Neural progenitor cell (in vitro differentiated cells): ENCODE measurements at places on chromosomes 3 and 15.
A peak's percentile ranks its signal among the peaks of the same experiment; 100 is the strongest.

DNA sequence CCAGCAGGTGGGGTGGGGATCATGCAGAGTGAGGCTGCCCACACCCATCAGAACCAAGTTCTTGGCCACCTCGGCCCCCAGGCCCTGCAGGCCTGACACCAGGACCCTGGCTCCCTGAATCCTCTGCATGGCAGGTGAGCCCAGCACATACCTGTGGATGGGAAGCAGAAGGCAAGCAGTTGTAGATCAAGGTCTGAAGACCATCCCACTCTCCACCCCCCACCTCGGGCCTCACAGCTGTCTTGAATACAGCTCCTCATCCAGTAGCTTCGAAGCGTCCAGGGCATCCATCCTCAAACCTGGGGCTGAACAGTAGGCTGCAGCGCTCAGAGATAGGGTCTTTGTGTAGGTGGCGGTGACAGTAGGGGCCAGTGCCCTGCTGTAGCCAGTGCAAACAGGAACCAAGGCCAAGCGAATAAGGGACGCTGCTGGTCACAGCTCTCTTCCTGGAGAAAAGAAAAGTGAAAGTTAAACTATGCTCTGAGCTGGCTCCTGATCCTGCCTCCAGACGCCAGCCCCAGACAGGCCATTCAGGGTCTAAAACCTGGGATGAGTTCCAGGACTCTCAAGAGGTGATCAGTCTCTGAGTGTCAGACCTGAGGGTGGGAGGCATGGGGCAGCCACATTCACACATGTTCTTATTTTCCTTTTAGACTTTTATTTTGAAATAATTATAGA, at the start of gene UBA7:
Gene UBA7 (minus strand): TSS at position 457 of the 678 bp plus-strand sequence. CDS start 166 bp downstream, at position 291.
- H3K27ac ChIP-seq, result no peak within 1 kb of the TSS
- H3K4me1 ChIP-seq, result no peaks in the 10 kb centered on the region
- DNase-seq, result no peak
- no peak within 1 kb of the TSS for H3K4me3 ChIP-seq
- no peaks in the 10 kb centered on the region for H3K27me3 ChIP-seq

- H3K27ac ChIP-seq, result no peak overlapping the region
- DNase-seq, result no peak
- H3K36me3 ChIP-seq, result no peaks in the 10 kb centered on the region
- no peaks in the 10 kb centered on the region for H3K27me3 ChIP-seq
Measured at GRCh38 chr3:120304616-120305015, 19.6 kb upstream of the GPR156 start.

DNA sequence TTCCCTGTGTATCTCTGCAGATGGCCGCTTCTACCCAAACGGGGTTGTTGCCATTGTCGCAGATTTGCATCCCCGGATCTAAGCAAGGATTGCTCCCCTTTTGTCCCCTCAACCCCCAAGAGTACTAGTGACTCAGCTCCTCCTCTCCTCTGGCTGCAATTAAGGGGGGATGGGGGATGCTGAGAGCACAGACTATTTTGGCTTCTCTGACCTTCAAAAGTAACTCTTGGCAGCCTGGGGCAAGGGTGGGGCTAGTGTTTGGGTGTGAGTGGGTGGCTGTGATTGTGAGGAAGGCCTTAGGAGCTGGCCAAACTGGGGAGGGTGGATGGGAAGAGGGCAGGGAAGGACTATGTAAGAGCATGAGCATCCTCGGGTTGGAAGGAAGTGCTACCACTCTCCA, 1.2 kb upstream of the MAP1A start:
- no peak for DNase-seq
- no peaks in the 10 kb centered on the region for H3K36me3 ChIP-seq
- H3K4me1 ChIP-seq, result peaks cover 48% of the 10 kb centered on the region
- H3K27ac ChIP-seq, result no peak overlapping the region
- H3K27me3 ChIP-seq, result peaks cover 14% of the 10 kb centered on the region

GRCh38 chr15:100131321-100132224, 210.2 kb downstream of the ADAMTS17 start:
- no peak overlapping the region for H3K4me3 ChIP-seq
- no peak overlapping the region for H3K27ac ChIP-seq
- H3K4me1 ChIP-seq, result no peaks in the 10 kb centered on the region
- H3K36me3 ChIP-seq, result no peaks in the 10 kb centered on the region
- peak; percentile 49 for DNase-seq

- no peak for DNase-seq
- H3K4me3 ChIP-seq, result no peak overlapping the region
- no peaks in the 10 kb centered on the region for H3K36me3 ChIP-seq
- no peaks in the 10 kb centered on the region for H3K27me3 ChIP-seq
Measured at GRCh38 chr3:196159526-196159925, 51.7 kb downstream of the ZDHHC19 start.

DNA sequence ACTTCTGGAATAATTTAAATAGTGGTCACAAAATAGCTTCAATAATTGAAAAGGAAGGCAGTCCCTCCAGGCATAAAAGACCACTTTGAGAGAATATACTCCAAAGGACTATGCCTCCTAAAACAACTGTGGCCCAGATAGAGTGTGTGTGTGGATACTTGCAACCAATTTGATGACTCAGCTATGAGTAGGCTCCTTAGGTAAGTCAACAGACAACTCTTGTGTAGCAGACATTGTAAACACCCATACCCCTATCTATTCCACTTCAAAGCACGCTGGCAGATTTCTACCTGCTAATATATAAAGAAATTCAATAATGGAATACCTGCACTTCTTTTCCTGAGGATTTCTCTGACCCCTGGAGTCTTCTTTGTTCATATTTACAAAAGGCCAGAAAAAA, 254.5 kb downstream of the NEK10 start:
- H3K36me3 ChIP-seq, result no peaks in the 10 kb centered on the region
- H3K27ac ChIP-seq, result no peak overlapping the region
- no peak overlapping the region for H3K4me3 ChIP-seq
- no peaks in the 10 kb centered on the region for H3K27me3 ChIP-seq
- no peaks in the 10 kb centered on the region for H3K4me1 ChIP-seq

DNA sequence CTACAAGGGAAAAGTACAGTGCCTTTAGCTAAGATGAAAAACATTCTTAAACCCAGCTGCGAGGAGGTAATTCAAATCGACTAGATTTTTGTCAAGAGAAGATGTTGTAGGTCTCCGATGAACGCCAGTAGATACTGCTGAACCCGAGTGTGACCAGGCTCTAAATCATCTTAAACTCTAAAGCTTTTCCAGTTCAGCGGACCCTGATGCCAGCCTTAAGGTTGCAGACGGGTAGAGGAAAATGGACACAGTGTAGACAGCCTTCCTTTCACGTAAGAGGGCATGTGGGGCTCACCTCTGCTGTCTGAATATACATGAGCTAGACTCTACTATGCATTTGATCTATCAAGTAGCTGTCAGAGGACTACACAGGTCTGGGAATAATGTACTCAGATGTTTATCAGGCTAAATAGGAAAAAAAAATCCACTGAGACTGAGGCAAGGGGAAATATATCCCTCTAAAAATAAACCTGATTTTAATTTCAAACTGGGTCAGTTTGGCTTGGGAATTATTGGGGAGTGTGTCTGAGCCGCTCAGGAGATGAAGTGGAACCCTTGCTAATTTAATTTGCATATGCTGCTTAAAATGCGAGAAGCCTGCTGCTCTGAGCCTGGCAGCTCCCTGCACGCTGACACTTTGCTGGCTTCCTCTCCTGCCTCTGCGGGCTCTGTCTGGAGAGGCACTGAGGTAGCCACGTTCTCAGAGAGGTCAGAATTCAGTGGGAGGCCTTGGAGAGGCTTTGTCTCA, 151.9 kb downstream of the CADPS start:
- H3K36me3 ChIP-seq, result no peaks in the 10 kb centered on the region
- H3K4me1 ChIP-seq, result peaks cover 46% of the 10 kb centered on the region
- H3K27me3 ChIP-seq, result no peaks in the 10 kb centered on the region
- H3K4me3 ChIP-seq, result no peak overlapping the region
- DNase-seq, result peak; percentile 35
- no peak overlapping the region for H3K27ac ChIP-seq

- H3K4me1 ChIP-seq, result no peaks in the 10 kb centered on the region
- no peaks in the 10 kb centered on the region for H3K36me3 ChIP-seq
- no peak for DNase-seq
- H3K27me3 ChIP-seq, result no peaks in the 10 kb centered on the region
Measured at GRCh38 chr3:46406443-46406787, 451 bp downstream of the CCR5AS start.
